Lung microvascular endothelial cell (primary cell): ENCODE measurements at places on chromosomes 7 and 10. TPM values are rescaled to one million over a fixed set of nuclear protein-coding genes. Genes with fewer than 3 reads are reported as not detected.

GRCh38 chr10:31083765-31084184 lies 52.1 kb upstream of the ZNF438 start:
- DNase-seq = peak; percentile 63

DNA sequence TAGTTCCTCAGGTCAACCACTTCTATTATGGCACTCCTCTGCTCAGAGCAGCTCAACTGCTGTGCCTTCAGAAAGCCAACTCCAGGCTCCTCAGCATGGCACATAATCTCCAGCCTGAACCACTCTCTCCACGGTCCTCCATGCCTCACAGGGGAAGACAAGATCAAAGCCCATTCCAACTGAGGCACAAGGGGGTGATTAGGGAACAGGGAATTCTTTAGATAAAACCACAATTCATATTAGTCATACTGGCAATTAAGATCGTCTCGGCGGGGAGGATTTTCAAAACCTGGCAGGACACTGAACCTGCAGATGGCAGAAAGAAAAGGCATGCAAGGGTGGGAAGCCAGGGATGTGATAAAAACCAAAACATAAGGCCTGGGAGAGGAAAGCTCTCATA lies 361.6 kb downstream of the FGFR2 start:
- DNase-seq = no peak

DNA sequence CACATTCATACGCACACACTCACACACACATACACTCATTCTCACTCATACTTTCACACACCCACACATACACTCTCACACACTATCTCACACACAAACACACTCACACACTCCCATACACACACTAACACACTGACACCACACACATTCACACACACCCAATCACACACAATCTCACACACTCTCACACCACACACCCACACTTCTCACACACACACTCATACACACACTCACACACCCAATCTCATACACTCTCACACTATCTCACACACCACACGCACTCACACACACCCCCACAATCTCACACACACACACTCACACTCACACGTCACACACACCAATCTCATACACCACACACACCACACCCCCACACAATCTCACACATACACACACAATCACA lies 71.0 kb downstream of the GLRX3 start:
- DNase-seq = no peak

DNA sequence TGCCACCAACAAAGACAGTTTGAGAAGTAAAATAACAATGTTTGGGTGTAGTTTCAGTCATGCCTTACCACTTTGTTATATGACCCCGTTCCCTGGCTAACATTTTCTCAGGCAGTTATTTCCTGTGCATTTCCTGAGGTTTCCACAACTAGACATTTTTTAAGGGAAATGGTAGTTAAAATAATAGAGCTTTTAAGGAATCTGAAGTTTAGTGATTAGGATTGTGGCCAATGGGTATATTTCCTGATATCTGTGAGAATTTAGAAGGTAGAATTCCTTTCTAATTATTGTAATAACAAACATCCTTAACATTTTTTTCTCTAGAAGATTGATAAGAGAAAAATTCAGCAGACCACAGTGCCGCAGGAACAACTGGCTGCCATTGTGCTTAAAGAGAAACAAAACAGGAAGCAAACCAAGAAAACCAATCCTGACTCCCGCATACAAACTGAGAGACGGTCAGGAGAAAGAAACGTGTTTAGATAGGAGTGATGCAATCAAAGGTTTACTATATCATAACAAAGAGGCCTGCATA lies 193.6 kb downstream of the MBL2 start:
- peak; percentile 91 for DNase-seq

- DNase-seq = peak; percentile 84
Measured at GRCh38 chr7:7177044-7177517, 5.3 kb upstream of the C1GALT1 start.

CTAGE15 gene
- not detected in 2 replicates for total RNA-seq

CFAP70 gene
- under 0.01 and 0.20 TPM in 2 replicates for total RNA-seq

DNA sequence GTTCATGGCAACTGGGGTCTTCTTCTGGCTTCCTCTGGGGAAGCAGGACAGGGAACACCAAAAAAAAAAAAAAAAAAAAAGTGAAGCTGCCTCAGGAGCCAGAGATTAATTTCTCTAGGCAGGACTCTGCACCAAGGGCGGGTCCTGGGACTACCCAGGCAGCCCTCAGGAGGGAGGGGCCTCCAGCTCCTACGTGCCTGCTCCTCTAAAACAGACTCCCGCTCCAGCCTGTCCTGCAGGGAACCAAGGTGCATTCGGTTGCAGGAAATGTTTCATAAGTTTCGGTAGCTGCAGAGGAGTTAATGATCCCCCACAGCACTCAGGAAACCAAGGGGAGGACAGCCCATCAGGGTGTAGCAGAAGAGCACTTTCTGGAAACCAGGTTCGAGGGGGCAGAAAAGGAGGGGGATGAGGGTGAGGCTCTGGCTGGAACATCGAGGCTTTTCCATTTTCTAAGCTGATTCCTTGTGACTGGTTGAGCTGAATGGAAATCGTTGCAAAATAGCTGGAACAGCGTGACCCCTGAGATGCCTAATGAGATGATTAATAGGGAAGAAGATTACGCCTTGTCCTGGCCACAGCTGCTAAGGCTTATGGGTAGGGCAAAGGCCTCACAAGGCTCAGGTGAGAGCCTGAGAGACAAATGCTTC lies 84.2 kb downstream of the STRA8 start:
- DNase-seq = no peak
